ENCODE measurements at places on chromosomes 13 and 19.

DNA sequence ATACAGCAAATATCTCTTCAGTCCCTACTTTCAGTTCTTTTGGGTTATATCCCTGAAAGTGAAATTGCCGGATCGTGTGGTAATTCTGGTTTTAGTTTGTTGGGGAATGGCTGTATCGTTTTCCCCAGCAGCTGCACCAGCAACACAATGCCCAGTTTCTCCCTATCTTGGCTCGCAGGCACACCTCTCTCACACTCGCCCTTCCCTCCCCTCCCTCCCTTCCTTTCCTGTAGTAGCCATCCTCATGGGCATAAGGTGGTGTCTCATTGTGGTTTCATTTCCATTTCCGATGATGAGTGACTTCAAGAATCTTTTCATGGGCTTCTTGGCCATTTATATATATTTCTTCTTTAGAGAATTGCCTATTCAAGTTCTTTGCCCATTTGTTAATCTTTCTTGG, 8.6 kb upstream of the GPR18 start:
- no peak for DNase-seq

GRCh38 chr13:102877303-102877702, 31.5 kb downstream of the ERCC5 start:
- no peak for DNase-seq

- DNase-seq = no peak
These were observed 19.1 kb downstream of the SYDE1 start for GRCh38 chr19:15126131-15126910.

DNA sequence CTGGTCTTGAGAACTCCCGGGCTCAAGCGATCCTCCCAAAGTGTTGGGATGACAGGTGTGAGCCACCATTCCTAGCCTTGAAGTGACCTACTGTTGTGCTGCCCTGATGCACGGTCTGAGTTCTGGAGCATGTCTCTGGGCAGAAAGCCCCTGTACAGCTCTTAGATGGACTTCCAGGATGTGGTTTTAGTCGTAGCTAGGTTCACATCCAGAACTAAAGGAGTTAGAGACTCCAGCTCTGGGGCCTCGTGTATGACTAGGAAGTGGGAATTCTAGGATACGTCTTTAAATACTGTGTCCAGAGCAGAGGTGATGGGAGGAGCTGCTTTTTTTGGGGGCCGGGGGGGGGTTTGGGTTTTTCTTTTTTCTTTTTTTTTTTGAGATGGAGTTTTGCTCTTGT, 12.2 kb downstream of the UPF1 start:
- no peak for DNase-seq

DNA sequence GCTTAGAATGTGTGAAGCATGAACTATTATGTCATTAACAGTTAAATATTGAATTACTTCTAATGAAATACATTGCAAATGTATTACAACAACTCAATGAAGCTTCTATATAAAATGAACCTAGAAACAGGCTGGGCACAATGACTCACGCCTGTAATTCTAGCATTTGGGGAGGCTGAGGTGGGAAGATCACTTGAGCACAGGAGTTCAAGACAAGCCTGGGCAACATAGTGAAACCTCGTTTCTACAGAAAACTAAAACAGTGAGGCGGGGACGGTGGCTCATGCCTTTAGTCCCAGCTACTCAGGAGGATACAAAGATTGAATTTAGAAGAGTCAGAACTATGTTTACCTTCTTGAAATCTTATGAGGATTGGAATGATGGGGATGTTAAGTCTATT, 505.1 kb downstream of the SLITRK5 start:
- no peak for DNase-seq

GRCh38 chr19:10971107-10971726, 10.4 kb downstream of the SMARCA4 start:
- no peak for DNase-seq

GRCh38 chr19:16285769-16286498, 38.7 kb upstream of the KLF2 start:
- no peak for DNase-seq

- no peak for DNase-seq
These were observed 190.9 kb upstream of the KLF12 start for GRCh38 chr13:74325106-74325505.

Data from activated T-cell treated with anti-CD3 and anti-CD28 coated beads, Interleukin-2, amount 50 U/mL, for 48 hours (primary cell).